ENCODE measurements at places on chromosomes 3 and 15.
A peak's percentile ranks its signal among the peaks of the same experiment; 100 is the strongest.

- no peak for DNase-seq
Observed at GRCh38 chr15:63225381-63225780, 36.0 kb downstream of the RAB8B start.

DNA sequence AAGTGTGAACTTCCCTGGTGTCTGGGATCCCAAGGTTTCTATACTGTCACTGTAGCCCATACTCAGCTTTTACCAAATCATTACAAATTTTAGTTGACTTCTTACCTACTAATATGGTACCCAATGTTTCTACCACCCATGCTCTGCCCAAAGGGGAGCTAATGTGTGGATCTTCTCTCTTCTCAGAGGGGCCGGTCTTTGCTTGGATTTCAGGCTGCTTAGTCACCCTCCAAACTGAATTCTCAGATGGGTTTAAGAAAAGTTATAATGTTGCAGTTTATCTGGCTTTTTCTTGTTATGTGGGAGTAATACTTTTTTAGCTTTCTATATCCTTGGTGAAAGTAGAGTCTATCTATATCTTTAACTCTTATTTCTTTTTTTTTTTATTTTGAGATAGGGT, 67.1 kb upstream of the AKAP13 start:
- DNase-seq, result no peak

- DNase-seq, result no peak
Observed at GRCh38 chr3:159208050-159208449, 406.2 kb downstream of the MFSD1 start.

DNA sequence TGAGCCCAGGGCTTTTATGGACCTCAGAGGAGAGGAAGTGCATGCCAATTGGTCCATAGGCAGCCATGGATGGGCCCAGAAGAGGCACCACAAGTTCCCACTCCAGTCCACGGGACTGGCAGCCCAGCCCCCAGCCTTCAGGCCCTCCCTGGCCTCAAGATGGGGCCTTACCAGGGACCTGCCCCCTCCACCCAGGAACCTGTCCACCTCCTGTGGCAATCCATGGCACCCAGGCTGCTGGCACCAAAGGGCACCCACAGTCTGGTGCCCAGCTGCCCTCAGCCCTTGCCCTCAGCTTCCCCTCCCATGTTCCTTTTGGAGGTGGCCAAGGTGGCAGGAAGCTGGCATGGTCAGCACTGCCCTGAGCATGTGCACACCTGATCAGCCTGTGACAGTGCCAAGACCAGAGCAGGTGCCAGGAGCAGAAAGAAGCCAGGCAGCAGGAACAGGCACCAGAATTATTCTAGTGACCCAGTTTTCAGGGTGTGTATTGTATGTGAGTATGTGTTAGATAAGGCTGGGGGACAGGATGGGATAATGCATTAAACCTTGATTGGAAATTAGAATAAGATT, 415.0 kb downstream of the NTRK3 start:
- DNase-seq, result no peak

DNA sequence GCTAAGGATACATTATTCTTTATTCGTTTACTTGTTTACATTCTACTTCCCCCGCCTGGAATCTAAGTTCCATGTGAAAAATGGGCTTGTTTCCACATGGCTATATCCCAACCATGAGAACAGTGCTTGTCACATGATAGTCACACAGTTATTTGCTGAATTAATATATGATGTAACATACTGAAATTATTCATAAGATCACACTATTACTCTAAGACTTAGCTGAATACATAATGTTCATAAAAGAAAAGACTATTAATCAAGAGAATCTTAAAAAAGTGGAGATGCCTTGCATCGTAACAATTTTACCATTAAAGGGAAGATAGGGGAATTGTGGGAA, 6.5 kb downstream of the PBRM1 start:
- no peak for DNase-seq

- DNase-seq, result no peak
Observed at GRCh38 chr15:90807074-90807785, 61.2 kb upstream of the FURIN start.

GRCh38 chr15:76863693-76864092, 41.4 kb downstream of the SCAPER start:
- no peak for DNase-seq

GRCh38 chr3:33883538-33883950, 85.1 kb downstream of the PDCD6IP start:
- no peak for DNase-seq

- no peak for DNase-seq
Observed at GRCh38 chr3:5298453-5298852, 110.9 kb downstream of the EDEM1 start.

- DNase-seq, result no peak
Observed at GRCh38 chr3:72437661-72438406, 410.4 kb downstream of the SHQ1 start.

DNA sequence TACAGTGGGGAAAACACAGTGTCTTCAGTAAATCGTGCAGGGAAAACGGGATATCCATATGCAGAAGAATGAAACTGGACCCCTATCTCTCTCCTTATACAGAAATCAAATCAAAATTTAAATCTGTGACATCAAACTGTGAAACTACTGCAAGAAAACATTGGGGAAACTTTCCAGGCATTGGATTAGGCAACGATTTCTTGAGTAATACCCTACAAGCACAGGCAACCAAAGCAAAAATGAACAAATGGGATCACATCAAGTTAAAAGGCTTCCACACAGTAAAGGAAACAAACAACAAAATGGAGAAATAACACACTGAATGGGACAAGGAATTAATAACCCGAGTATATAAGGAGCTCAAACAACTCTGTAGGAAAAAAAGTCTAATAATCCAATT, 165.3 kb downstream of the PLCL2 start:
- DNase-seq, result no peak

DNA sequence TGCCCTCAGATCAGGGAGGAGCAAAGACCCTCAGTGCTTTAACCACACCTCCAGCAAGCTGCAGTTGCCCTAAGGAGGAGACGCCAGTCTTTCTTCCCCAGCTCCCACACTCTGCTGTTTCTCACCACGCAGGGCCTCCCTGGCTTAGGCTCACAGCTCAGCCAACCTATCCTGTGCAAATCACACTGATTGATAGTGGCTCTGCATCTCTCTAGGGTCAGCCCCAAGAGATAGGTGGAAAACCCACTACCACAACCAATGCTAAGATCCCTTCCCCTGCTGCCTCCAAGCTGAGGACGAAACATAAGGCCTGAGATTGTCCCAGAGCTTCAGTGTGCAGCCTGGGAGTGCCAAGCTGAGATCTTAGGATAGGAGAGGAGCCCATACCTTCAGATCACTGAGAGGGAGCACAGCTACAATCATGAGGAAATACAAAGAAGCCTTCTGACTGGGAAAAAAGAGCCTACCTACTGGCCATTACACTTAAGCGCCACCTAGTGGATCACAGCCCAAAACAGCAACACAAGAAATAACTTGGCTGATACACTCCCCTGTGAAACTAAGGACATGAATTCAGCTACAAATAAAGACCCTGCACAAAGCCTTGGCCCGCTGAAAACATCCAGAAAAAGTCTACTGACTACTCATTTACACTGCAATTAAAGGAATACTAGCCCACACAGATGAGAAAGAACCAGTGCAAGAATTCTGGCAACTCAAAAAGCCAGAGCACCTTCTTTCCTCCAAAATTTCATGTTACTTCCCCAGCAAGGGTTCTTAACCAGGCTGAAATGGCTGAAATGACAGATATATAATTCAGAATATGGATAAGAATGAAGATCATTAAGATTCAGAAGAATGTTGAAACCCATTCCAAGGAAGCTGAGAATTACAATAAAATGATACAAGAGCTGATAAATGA, 271.5 kb upstream of the DCBLD2 start:
- DNase-seq, result peak; percentile 60

- no peak for DNase-seq
Observed at GRCh38 chr3:149638228-149639092, 19.4 kb downstream of the WWTR1 start.

DNA sequence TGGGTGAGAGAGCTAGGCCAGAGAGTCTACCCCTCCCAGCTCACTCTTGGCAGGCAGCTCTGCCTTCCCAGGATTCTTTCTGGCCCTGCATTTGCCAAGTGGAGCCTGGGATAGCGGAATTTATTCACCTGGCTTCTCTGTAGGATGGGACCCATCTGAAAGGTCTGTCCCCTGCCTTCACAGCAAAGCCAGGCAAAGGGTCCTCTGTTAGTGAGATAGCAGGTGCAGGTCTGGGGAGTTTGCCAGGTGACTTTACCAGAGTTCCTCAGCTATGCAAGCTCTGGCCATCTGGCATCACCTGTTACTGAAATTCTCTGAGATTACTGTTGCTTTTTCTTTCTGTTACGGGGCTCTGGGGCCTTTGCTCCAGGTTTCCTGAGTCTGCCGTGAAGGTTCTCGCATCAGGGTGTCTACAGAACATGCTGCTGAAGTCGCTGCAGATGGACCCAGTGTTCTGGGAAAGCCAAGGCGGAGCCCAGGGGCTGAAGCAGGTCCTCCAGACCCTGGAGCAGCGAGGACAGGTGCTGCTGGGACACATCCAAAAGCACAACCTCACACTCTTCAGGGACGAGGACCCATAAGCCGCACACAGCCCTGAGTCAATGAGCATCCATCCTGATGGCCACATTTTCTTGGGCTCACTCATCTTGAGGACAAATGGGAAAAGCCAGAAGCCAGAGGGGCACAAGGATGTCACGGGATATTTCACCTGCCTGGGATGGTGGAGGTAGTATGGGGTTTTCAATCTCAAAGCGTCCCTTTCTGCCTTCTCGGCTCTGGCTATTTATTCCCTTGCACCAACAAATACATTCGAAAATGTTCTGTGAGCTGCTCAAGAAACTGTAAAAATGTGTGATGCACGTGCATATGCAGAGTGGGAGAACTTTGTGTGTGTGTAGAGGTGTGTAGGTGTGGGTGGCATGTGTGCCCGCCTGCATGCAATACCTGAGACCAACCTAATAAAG, 49.8 kb downstream of the POMGNT2 start:
- DNase-seq, result no peak

- no peak for DNase-seq
Observed at GRCh38 chr3:17544632-17545031, 197.8 kb downstream of the TBC1D5 start.

GRCh38 chr3:98215051-98215450, 48.6 kb downstream of the OR5H15 start:
- no peak for DNase-seq

GRCh38 chr15:63369781-63370180, 11.9 kb downstream of the CA12 start:
- no peak for DNase-seq

GRCh38 chr3:127442506-127442905, 148.0 kb downstream of the TPRA1 start:
- DNase-seq, result no peak

- no peak for DNase-seq
Observed at GRCh38 chr3:171970301-171970788, 69.0 kb upstream of the FNDC3B start.

DNA sequence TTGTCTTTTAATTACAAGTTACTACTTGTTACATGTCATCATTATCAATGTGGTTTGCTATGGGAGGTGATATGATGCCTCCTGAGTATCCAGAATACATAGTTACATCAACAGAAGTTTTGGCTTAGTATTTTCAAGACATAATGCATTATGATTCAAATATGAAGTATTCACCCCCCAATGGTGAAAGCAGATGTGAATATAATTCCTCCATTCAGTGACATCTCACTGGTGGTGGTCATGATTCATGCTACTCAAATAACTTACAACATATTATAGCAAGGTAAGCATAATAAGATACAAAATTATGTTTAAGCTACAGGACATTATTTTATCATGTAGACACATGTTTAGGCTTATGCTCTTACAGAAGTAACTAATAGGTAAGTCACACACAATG, 34.9 kb upstream of the TTBK2 start:
- DNase-seq, result peak; percentile 29

DNA sequence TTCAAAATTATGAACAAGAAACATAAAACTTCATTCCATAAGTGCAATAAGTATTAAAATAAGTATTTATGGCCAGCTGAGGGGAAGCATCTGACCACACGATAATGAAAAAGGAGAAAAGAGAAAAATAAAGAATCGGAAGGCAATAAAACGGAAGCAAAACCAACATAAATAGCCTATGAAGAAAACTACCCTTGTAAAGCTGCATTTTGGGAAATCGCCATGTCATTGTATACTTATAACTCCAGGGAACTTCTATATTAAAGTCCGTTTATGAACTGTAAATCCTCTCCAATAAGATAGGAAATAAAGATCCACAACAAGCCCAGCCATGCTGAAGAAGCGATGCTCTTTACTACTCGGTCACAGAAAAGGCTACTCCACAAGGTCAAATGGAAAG, 47.7 kb downstream of the MORC1 start:
- DNase-seq, result no peak

DNA sequence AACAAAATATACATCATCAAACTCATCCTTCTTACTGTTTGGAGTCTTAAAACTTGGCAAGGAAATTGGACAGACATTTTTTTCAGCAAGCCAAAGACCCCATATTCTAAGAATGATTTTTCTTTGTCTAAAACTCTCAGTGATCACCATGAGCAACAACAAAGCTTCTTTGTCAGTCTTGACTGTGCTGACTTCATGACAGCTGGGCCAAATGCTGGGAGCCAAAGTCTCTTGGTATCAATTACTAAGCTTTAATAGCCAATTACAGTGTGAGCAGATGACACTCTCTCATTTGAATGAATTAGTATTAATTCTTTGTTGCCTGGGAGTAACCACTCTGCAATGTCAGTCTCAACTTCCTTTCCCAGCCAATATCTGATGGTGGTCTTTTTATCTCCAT, 48.1 kb upstream of the GK5 start:
- DNase-seq, result no peak

Data from AG09309 (cell line).